ENCODE measurements at places on chromosomes 3 and 15. TPM values are rescaled to one million over a fixed set of nuclear protein-coding genes. Genes with fewer than 3 reads are reported as not detected.

The CORO2B gene
- total RNA-seq = 2.3 TPM

The SLC51B gene
- 1.4 TPM for total RNA-seq

The MEX3B gene
- total RNA-seq = 9.1 TPM

The LRRIQ4 gene
- total RNA-seq = not detected

The ATP2B2 gene
- total RNA-seq = 5.7 TPM

The CLDN16 gene
- total RNA-seq = not detected

The ATP13A5 gene
- total RNA-seq = 0.31 TPM

The NOX5 gene
- not detected for total RNA-seq

The IQCF5 gene
- not detected for total RNA-seq

The DPH6 gene
- total RNA-seq = 30.0 TPM

The WDR93 gene
- not detected for total RNA-seq

The PARP14 gene
- 34.7 TPM for total RNA-seq

The MLF1 gene
- total RNA-seq = 86.8 TPM

The NUSAP1 gene
- 46.2 TPM for total RNA-seq

The DNAJC13 gene
- 67.9 TPM for total RNA-seq

The SUCLG2 gene
- total RNA-seq = 56.4 TPM

The GOLGA8J gene
- not detected for total RNA-seq

The RTP2 gene
- not detected for total RNA-seq

The ITIH1 gene
- total RNA-seq = not detected

The GOLIM4 gene
- total RNA-seq = 56.2 TPM

The GCSAM gene
- 0.41 TPM for total RNA-seq

The ZMAT3 gene
- total RNA-seq = 8.1 TPM

The RTP4 gene
- total RNA-seq = not detected

The VPS33B gene
- 11.0 TPM for total RNA-seq

The GPR62 gene
- total RNA-seq = 0.41 TPM

The ARGFX gene
- total RNA-seq = not detected

The SLC22A13 gene
- total RNA-seq = 0.51 TPM

The ACTR8 gene
- 35.8 TPM for total RNA-seq

The PDZRN3 gene
- 35.6 TPM for total RNA-seq

The MAN2A2 gene
- total RNA-seq = 17.0 TPM

The ALG1L2 gene
- not detected for total RNA-seq

The ZNF385D gene
- total RNA-seq = 5.4 TPM

The PPP2R3A gene
- total RNA-seq = 117 TPM

The FETUB gene
- not detected for total RNA-seq

The CELSR3 gene
- 0.51 TPM for total RNA-seq

The SLC28A1 gene
- total RNA-seq = not detected

Data from tongue (tissue), 3 donors.